ENCODE measurements at places on chromosomes 2 and 18.

GRCh38 chr2:219388121-219388906 is 602 bp upstream of the DNPEP start:
- peak; percentile 98 for DNase-seq

GRCh38 chr2:237171396-237171795 is 85.7 kb downstream of the COPS8 start:
- no peak for DNase-seq

DNA sequence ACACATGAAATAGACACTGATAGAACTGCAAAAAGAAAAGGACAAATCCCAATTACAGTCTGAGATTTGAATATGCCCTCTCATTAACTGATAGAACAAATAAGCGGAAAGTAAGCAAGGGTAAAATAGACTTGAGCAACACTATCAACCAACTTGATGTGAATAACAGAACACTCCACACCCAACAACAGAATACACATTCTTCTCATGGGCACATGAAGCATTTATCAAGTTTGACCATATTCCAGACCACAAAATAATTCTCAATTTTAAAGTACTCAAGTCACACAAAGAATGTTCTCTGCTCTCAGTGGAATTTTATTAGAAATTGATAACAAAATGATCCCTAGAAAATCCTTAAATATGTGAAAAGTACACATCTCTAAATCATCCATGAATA is 19.0 kb downstream of the ETAA1 start:
- DNase-seq: no peak

DNA sequence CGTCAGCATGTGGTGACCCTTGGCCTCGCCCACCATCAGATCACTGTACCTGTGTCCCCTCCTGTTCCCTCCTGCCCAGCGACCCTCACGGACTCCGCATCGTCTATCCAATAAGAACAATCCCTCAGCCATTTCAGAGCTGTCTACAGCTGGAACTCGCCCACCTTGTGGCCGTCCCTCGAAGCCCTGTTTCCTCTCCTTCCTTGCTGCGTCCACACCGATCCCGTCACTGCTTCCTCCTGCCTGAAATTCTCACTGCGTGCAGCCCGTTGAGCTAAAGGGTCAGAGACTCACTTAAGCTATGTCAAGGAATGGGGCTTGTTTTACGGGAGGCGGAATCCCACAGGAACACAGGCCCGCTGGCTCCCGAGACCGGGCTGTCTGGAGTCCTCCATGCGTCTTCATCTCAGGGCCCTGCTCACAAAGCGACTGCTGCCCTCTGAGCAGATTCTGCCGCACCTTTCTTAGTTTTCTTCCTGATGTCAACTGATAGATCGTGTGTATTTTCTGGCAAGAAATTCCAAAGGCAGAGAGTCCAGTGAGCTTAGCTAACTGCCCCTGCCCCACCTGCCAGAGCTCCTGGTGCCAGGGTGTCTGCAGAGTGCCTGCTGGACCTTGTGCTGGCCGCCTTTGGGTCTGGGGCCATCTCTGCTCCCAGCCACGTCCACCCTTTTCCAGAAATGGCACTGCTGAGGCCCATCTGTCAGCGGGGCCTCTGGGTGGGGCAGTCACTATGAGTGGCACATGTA is 35.3 kb downstream of the KLHL29 start:
- DNase-seq: no peak

- DNase-seq: no peak
Measured at GRCh38 chr18:10051877-10052631, 138.2 kb downstream of the VAPA start.

GRCh38 chr18:46439037-46439436 is 218.0 kb downstream of the LOXHD1 start:
- no peak for DNase-seq

GRCh38 chr2:127619877-127620705 is 25.9 kb upstream of the GPR17 start:
- no peak for DNase-seq

DNA sequence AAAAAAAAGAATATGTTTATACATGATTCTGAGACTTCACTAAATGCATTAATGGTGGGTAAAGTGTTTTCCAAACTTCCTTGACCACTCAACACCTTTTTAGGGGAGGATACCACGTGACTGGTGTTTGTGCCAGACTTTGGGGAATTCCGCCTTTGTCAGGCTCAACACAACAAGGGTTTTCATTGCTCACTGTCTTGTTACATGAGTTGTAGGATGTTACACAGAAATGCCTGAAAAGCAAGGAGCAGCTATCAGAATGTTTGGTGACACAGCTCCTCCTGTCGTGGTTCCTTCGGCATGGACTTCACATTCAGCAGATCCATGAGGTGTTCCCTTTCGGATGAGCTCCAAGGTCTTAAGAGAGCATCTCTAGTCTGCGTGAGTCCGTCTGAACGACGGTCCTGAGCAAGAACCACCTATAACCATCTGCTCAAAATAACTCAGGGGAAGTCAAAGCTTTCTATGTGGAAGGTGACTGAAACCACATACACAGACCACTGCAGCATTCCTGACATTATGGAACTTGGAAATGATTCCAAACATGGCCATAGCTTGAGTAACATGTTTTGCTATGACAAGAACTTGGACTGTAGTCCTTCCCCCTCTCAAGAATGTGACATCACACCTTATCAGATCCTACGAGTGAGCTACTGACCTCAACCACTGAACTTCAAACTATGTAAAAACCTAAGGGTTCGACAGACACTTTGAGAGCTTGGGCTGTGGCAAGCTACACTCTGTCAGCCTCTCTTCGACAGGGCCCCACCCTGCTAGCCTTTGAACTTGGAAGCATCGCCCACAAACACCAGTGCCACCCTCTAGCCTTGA is 57.5 kb downstream of the MCFD2 start:
- DNase-seq: no peak

- peak; percentile 16 for DNase-seq
Measured at GRCh38 chr2:152861349-152861942, 143.0 kb downstream of the ARL6IP6 start.

DNA sequence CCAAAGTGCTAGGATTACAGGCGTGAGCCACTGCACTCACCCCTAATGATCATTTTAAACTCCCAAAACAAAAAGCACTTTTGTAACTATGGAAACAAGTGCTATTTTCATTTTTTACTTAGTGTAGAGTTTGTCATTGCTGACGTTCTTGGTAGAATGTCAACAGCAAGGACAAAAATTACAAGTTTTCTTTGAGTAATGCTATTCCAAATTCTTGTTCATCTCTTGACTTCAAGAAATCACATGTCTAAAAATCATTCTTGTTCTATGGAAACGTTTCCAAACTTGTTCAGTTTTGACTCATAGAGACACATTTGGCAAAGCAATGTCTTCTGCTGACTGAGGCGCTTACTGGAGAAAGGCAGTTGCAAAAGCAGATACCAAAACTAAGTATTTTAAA is 82.6 kb downstream of the MBP start:
- DNase-seq: no peak

DNA sequence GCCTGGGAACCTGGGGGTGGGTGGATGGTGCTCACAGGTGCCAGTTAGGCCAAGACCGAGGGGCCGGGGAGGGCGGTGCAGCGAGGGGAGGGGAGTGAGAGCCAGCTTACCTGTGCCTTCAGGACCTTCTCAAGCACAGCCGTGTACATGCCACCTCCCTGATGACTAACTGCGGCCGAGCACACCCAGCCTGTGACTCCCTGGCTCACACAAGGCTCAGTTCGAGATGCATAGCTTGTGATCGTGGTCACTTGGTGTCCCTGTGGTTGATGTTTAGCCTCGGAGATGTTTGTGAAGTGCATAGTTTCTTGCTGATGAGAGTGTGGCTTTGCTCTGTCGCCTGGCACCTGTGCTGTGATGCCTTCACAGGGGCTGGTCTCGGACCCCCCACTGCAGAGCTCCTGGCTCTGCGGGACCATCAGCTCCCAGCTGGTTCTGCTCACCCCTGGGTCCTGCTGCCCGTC is 84.5 kb upstream of the ODC1 start:
- DNase-seq: no peak

GRCh38 chr18:48662011-48662661 is 123.3 kb downstream of the CTIF start:
- no peak for DNase-seq

GRCh38 chr2:150125188-150125587 is 362.3 kb downstream of the RND3 start:
- no peak for DNase-seq

DNA sequence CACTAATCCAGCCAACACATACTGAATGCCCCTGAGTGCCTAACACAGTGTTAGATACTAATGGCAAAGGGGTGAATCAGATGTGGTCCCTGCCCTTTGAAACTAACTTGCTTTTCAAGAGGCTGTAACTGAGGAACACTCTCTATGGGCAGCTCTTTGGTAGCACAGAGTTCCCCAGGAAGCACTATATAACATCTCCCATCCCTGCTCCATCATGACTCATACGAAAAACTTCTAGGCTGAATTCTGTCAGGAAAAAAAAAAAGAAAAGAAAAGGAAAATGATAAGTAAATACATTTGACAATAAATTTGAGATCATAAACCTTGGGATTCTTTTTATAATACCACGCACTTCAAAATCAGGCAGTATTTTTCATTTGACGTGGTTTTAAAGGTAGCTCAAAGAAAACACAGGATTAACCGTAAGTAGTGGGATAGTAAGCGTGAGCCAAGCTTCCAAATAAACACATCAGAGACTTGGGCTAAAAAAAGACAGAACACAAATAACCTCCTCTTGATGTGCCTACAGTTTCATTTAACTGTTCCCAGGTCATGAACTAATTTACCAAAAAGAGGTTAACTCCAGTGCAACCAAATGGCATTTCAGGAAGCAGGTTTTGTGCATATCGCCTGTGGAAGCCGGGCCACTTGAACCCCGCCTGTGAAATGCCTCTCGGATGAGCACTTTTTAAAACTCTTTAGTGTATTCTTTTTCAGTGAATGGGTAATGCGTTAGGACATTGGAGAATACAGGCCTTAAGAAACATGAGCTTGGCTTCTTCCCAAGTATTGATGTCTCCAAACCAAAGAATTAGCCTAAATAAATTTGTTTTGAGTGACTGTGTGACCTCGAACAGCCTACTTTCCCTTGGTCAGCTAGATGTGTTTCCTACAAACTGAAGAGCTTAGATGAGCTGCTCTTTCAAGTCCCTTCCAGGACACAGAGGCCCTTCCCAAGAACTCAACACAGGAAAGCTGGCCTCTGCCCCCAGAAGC is 42.0 kb downstream of the RDH14 start:
- DNase-seq: no peak

DNA sequence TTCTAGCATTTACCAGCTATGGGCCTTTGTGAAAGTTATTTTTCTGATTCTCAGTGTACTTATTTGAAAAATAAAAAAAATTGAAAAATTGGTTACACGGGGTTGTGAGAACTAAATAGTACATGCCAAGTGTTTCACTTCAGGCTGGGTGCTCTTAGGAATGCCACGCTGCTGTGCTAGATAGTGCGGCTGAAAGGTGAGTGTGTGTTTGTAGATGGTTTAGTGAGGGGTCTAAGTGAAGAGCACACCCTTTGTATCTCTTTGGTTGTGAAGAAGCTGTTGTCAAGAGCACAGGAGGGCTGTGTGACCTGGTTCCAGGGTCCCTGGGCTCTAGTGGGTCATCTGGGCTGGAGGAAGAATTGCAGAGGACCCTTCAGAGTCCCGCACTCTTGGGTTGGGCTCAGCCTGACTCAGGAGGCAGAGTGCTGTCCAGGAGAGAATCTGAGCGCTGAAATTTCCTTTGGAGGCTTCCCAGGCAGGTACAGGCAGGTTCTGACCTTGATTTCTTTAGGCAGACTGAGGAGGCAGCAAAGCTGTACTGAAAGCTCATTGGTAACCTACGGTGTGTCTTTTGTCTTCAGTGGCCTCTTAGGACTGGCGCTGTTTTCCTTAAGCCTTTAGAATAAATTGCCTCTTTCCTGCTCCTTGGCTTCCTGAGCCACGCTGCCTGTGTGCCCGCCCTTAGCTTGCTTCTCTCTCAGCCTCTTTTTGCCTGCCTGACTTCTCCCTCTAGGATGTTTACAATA is 44.4 kb downstream of the MAP4K4 start:
- no peak for DNase-seq

- DNase-seq: no peak
Measured at GRCh38 chr18:61618816-61619215, 274.0 kb downstream of the RNF152 start.

GRCh38 chr2:215418064-215418963 is 17.6 kb downstream of the FN1 start:
- no peak for DNase-seq

DNA sequence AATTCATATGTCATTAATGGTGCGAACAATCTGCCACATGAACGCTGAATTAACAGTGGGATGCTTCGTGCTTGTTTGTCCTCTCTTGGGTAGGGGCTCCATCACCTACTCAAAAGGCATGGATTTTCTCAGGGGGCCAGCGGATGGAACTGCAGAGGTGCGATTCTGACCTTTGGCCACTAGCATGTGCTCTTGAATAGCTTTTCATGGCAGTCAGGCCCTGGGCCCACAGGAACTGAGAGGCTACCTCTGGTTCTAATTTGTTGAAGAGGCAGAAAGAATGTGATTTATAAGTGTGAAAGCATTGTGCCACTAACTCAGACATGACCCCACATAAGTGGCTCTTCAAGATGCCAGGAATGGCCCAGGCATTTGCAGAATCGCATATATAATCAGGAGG is 283.2 kb downstream of the INSIG2 start:
- DNase-seq: no peak

- no peak for DNase-seq
Measured at GRCh38 chr2:29255004-29255403, 139.8 kb downstream of the CLIP4 start.

GRCh38 chr18:46013484-46014189 is 46.5 kb upstream of the EPG5 start:
- no peak for DNase-seq

DNA sequence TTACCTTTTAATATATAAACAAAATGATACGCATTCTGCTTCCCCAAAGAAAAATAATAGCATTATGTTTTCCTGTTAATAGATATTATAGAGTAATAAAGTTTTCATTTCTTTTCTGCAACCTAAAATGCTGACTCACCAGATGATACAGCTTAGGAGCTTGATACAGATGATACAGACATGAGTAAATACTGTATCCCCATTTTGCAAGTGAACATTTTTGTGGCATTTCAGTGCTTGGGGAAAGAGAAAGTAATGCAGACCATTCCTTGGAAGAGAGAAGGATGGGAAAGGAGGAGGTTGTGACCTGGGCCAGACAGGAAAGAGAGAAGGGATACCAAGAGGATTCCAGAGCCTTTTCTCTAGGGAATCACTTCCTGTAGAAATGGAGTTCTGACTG is 97.5 kb upstream of the FSHR start:
- DNase-seq: no peak

GRCh38 chr18:22964116-22964515 is 31.0 kb downstream of the RBBP8 start:
- no peak for DNase-seq

- peak; percentile 29 for DNase-seq
Measured at GRCh38 chr2:36356990-36357846, 1.6 kb downstream of the CRIM1 start.

GRCh38 chr2:106032676-106033075 is 161.4 kb downstream of the UXS1 start:
- DNase-seq: no peak

GRCh38 chr2:5315512-5315911 is 376.7 kb upstream of the SOX11 start:
- no peak for DNase-seq
